ENCODE measurements at places on chromosomes 7 and 10.

- DNase-seq: no peak
Observed at GRCh38 chr10:111203615-111204014, 126.8 kb downstream of the ADRA2A start.

GRCh38 chr7:1853986-1854865, 184.1 kb downstream of the ELFN1 start:
- DNase-seq: no peak

- DNase-seq: peak; percentile 38
Observed at GRCh38 chr10:123472606-123473005, 193.5 kb upstream of the GPR26 start.

- no peak for DNase-seq
Observed at GRCh38 chr7:140911746-140912145, 13.0 kb downstream of the BRAF start.

- peak; percentile 62 for DNase-seq
Observed at GRCh38 chr7:92781117-92781720, 55.2 kb downstream of the CDK6 start.

DNA sequence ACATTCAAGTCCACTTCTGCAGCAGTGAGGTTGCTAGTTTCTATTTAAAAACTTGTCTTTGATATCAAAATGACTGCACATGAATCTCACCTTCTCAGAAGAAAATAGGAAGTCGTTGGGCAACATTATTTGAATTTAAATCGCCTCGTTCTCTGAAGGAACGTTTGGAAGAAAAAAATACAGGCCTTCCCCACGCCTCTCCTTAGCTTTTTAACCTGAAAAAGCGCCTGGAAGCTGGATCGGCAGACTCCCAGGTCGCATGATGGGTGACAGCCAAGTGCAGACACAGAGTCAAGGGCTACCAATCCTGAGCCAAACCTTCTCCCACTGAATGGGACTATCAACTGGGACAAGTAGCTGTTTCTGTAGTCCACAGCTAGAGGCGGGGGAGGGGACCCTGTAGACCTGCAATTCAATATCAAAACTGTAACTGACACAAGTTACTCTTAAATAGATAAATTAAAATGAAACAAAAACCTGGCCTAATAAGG, 2.2 kb downstream of the FAM53B start:
- no peak for DNase-seq

DNA sequence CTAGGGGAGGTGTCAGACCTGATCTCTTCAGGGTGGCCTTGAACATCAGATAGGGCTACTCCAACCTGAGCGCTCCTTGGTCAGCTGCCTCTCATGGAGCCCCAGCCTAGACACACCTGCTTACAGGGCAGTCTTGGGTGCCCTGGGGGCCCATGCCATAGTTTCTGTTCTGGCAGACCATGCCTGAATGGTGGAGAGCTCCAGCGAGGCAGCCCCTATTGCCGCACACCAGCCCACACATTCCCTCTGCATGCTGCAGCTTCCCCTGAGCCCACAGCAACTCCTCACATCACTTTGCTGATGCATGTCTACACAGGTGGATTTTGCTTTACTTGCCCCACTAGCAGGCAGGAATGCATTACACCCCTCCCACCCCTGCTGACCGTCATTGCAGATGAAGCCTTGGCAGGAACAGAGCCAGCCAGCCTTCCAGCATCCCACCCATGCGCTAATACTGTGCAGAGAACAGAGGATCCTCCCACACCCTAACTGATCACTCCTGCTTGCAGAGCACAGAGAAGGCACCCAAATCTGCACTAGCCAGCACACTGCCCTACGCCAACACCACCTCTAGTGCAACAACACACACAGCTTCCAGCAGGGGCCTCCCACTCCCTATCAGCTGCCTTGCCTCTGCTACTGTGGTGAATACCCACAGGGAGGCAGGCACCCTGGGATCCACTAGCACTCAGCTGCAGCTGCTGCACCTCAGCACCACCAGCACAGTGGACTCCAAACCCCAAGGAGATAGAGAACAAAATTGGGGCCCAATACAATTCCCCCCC, 43.0 kb upstream of the GRM3 start:
- DNase-seq: no peak

DNA sequence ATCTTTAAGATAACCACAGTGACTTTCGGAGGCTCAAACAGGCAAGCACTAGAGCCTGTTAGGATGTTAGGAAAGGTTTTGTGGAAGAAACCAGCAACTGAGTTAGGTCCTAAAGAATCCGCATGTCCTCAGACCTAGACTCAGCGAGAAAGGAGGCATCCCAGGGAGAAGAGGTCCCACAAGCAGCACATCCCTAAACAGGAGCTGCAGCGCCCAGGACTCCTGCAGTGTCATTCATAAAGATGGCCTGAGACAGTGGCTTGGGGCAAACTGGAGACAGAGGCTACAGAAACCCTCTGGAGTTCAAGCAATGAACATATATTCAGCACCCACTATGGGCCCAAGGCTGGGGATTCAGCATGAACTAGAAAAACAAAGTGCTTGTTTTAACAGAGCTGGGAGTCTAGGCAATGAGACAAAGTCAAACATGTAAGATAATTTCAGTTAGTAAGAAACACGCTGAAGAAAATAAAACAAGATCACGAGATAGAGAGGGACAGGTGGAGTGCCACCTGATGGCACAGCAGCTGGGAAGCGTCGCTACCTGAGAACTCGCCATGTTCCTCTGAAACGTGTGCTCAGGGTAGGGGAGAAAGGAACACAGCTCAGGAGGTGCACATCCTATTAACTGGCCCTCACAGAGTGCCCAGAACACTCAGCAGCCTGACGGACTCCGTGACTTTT, 48.1 kb downstream of the PARD3 start:
- DNase-seq: no peak

- peak; percentile 47 for DNase-seq
Observed at GRCh38 chr7:28037220-28038010, 143.2 kb downstream of the JAZF1 start.
